ENCODE measurements at places on chromosomes 13 and 19.
A peak's percentile ranks its signal among the peaks of the same experiment; 100 is the strongest.

DNA sequence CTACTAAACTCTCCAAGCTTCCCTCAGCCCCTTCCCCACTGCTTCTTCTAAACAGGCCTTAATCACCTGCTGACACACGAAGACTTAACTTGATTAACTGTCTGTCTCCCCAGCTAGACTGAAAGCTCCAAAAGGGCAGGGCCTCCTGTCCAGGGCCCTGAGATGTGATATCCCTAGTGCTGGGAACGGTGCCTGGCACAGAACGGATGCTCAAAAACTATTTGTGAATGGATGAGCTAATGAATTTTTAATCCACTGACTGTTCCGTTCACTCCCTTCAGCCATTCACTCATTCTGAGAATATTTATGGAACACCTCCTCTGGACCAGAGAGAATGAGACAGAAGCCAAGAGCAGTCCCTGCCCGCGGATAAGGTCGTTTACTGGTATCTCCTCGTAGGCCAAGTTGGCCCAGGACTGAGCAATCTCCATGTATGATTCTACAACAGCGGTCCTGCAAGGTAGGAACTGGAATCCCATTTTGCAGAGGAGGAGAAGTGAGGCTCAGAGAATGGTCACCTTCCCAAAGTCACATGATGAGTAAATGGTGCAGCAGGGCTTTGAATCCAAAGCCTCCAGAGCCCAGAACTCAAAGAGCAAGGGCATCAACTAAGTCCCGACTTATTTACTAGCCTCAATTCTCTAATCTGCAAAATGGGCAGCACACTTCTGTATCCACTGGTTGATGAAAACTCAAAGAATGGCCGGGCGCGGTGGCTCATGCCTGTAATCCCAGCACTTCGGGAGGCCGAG, 3.4 kb downstream of the DMWD start:
- no peak overlapping the region for H3K4me3 ChIP-seq
- H3K4me1 ChIP-seq = no peaks in the 10 kb centered on the region
- H3K27ac ChIP-seq = no peak overlapping the region

GRCh38 chr19:27997069-27997468, 1215.9 kb downstream of the UQCRFS1 start:
- H3K4me3 ChIP-seq = no peak overlapping the region
- H3K36me3 ChIP-seq = no peaks in the 10 kb centered on the region
- H3K27ac ChIP-seq = no peak overlapping the region
- no peaks in the 10 kb centered on the region for H3K4me1 ChIP-seq
- H3K27me3 ChIP-seq = no peaks in the 10 kb centered on the region

DNA sequence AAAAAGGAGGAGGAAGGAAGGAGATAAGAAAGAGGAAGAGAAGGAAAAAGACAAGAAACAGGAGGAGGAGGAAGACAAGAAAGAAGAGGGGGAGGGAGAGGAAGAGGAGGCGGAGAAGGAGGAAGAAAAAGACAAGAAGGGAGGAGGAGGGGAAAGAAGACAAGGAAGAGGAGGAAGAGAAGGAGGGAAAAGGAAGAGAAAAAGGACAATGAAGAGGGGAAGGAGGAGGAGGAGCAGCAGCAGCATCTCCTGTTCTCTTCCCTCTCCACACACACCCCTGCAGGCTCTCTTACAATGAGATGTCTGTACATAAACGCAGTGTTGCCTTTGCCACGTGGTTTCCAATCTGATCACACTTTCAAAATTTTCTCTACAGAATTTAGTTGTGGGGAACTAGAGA, 66.6 kb downstream of the RUBCNL start:
- H3K27ac ChIP-seq = no peak overlapping the region
- no peaks in the 10 kb centered on the region for H3K36me3 ChIP-seq
- DNase-seq = no peak
- no peak overlapping the region for H3K4me3 ChIP-seq

GRCh38 chr19:17543986-17544385, 11.5 kb upstream of the COLGALT1 start:
- no peaks in the 10 kb centered on the region for H3K27me3 ChIP-seq
- no peak for DNase-seq
- H3K4me1 ChIP-seq = peaks cover 5% of the 10 kb centered on the region
- H3K27ac ChIP-seq = no peak overlapping the region
- H3K4me3 ChIP-seq = no peak overlapping the region
- no peaks in the 10 kb centered on the region for H3K36me3 ChIP-seq

DNA sequence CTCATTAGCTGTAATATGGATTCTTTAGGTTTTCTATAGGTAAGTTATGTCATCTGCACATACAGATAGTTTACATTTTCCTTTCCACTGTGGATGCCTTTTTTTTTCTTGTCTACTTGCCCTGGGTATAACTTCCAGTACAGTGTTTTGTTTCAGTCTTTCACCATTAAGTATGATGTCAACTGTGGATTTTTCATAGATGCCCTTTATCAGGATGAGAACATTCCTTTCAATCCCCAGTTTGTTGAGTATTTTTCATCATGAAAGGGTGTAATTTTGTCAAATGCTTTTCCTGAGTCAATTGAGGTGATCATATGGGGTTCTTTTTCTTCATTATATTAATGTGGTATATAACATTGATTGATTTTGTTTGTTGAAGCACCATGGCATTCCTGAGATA, 43.6 kb upstream of the SACS start:
- no peak overlapping the region for H3K4me3 ChIP-seq
- H3K27ac ChIP-seq = no peak overlapping the region
- no peaks in the 10 kb centered on the region for H3K27me3 ChIP-seq
- no peaks in the 10 kb centered on the region for H3K4me1 ChIP-seq

- H3K4me3 ChIP-seq = no peak overlapping the region
- H3K27ac ChIP-seq = no peak overlapping the region
- no peaks in the 10 kb centered on the region for H3K27me3 ChIP-seq
These were observed 17.1 kb downstream of the UCHL3 start for GRCh38 chr13:75566658-75567057.

DNA sequence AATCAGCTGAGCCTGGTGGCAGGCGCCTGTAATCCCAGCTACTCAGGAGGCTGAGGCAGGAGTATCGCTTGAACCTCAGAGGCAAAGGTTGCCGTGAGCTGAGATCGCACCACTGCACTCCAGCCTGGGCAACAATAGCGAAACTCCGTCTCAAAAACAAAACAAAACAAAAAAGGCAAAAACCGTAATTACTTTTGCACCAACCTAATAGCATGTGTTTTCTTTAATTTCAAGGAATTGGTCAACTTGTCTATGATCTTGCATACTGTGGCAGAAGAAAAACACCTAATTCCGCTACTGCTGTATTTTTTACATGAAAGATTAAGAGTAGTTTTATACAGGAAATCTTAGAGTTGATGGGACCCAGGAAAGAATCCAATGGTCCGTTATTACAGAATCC, 241.2 kb downstream of the COL4A1 start:
- H3K36me3 ChIP-seq = no peaks in the 10 kb centered on the region
- no peaks in the 10 kb centered on the region for H3K27me3 ChIP-seq
- no peak overlapping the region for H3K4me3 ChIP-seq
- H3K4me1 ChIP-seq = peaks cover 29% of the 10 kb centered on the region

GRCh38 chr13:103607995-103608394, 541.8 kb upstream of the SLC10A2 start:
- no peaks in the 10 kb centered on the region for H3K4me1 ChIP-seq
- H3K36me3 ChIP-seq = no peaks in the 10 kb centered on the region
- H3K4me3 ChIP-seq = no peak overlapping the region

GRCh38 chr13:25744178-25744577, 307.6 kb downstream of the SHISA2 start:
- no peak for DNase-seq
- H3K27ac ChIP-seq = no peak overlapping the region
- peaks cover under 1% of the 10 kb centered on the region for H3K4me1 ChIP-seq
- H3K4me3 ChIP-seq = no peak overlapping the region
- no peaks in the 10 kb centered on the region for H3K27me3 ChIP-seq

DNA sequence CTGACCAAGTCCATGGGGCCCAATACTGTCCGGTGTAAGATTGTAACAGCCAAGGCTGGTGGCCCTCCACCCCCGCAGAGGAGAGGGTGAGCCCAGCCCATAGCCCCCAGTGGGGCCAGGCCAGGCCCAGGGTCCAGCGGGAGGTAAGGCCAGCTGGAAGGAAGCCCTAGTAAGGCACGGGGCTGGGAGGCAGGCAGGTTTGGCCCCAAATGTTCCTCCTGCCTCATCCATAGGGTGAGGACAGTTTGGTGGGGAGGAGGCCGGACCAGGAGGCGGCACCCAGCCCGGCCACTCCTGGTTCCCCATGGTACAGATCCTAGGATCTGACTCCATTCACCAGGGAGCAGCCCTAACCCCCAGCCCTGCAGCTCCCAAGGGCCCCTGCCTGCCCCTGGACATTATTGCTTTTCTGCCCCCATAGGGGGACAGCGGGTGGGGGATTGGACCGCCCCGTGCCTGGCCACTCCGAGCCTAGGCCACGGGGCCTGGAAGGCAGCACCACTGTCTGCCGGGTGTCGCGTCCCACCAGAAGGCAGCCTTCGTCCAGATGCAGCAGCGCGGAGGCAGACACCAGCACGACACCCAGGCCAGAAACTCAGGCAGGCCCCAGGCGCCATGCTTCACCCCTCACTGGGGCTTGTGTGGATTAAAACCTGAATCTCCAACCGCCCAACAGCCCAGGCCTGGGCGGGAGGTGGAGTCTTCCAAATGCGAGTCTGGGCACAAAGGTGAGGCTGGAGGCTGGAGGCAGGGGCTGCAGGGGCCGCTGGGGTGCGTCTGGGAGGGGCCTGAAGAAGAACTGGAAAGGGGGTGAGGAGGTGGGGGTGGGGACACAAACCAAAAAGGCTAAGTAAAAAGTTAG, 6.7 kb upstream of the CCNP start:
- no peak overlapping the region for H3K27ac ChIP-seq
- H3K27me3 ChIP-seq = no peaks in the 10 kb centered on the region
- H3K4me1 ChIP-seq = no peaks in the 10 kb centered on the region
- no peak for DNase-seq

- H3K4me3 ChIP-seq = no peak overlapping the region
- DNase-seq = no peak
- no peaks in the 10 kb centered on the region for H3K27me3 ChIP-seq
- H3K27ac ChIP-seq = peak overlapping the region; percentile 75
- H3K36me3 ChIP-seq = no peaks in the 10 kb centered on the region
- peaks cover 6% of the 10 kb centered on the region for H3K4me1 ChIP-seq
These were observed 366.9 kb downstream of the KLF12 start for GRCh38 chr13:73767191-73767741.

GRCh38 chr19:1671716-1672037, 19.3 kb upstream of the TCF3 start:
- H3K36me3 ChIP-seq = no peaks in the 10 kb centered on the region
- H3K4me1 ChIP-seq = no peaks in the 10 kb centered on the region
- no peak for DNase-seq
- no peak overlapping the region for H3K4me3 ChIP-seq

DNA sequence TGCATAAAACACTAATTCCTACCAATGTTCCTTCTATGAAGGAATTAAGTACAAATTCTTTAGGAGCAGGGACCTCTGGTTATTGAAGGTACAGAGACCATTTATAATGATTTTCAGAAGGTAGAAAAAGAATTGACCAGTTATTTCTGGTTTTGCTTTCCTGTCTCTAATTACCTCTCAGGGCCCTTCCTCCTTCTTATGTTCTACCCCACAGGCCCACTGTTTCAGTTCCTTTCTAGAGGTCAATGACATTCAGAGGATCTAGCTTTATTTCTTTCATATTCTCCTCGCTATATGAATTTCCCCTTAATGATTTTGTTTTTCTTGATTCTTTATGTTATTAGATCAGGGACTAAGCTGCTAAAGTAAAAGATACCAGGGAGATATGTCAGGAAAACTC, 345.0 kb upstream of the SPRY2 start:
- H3K36me3 ChIP-seq = no peaks in the 10 kb centered on the region
- H3K4me3 ChIP-seq = no peak overlapping the region
- no peaks in the 10 kb centered on the region for H3K4me1 ChIP-seq
- no peak for DNase-seq
- H3K27ac ChIP-seq = no peak overlapping the region

- no peak overlapping the region for H3K4me3 ChIP-seq
- H3K36me3 ChIP-seq = no peaks in the 10 kb centered on the region
- no peak for DNase-seq
- no peaks in the 10 kb centered on the region for H3K4me1 ChIP-seq
- H3K27ac ChIP-seq = no peak overlapping the region
- H3K27me3 ChIP-seq = no peaks in the 10 kb centered on the region
These were observed 1490.3 kb downstream of the UQCRFS1 start for GRCh38 chr19:27722625-27723024.

DNA sequence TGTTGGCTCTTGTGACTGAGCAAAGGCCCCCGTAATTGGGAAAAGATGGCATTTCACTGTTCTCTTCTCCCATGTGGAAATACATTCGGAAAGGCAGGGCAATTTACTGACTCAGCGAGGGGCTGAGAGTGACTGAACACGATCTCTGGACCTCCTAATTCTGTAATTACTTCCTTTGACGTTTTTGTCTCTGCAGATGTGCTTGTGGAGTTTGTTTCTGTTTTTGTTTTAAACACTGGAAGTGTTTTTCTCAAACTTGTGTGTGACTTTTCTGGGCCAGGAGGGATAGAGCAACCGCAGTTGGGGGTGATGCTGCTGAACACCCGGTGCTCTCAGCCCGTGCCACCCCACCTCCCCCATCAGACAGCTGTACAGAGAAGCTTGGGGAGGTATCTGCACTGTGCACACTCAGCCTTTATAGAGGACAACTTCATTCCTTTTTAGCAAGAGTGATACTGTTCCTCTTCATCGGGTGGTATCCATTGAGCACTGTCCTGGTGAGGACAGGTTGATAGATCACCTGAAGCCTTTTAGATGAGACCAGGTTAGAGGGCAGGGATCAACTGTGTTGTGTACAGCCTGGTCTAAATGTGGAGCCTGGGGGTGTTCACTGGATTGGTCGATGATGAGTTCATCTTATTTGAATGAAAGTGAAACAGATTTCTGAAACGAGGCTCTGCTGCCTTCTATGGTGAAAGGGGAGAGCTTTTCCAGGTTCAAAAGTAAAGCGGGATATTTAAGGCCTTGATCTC, 117.4 kb downstream of the ESD start:
- H3K27me3 ChIP-seq = no peaks in the 10 kb centered on the region
- peak overlapping the region; percentile 86 for H3K27ac ChIP-seq
- peak overlapping the region; percentile 12 for H3K4me3 ChIP-seq
- H3K36me3 ChIP-seq = no peaks in the 10 kb centered on the region

DNA sequence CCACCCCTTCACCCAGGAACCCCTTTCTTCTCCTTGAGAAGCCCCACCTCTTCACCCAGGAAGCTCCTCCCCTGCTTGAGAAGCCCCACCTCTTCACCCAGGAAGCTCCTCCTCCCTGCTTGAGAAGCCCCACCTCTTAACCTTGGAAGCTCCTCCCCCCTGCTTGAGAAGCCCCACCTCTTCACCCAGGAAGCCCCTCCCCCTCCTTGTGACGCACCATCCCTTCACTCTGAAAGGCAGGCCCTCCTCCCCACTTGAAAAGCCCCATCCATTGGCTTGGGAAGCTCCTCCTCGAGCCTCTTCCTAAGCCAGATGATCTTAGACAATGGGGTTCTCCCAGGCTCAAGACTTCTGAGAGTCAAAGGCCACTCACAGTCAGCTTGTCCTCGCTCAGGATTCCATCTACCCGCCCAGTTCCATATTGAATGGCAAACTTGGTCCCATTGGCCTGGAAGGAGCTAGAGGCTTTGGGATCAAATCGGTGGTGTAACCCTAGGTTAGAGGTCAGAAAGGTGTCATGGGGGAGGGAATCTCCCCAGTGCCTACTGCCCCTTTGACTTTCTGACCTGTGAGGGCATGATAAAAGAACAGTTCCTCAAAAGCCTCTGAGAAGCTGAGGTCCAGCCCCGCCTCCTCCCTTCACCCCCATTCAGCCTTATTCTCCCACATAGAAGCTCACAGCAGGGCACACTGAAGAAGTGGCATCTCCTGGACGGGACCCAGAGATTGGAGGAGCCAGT, 4.0 kb downstream of the NAPSA start:
- DNase-seq = peak; percentile 23
- H3K4me1 ChIP-seq = no peaks in the 10 kb centered on the region
- no peak overlapping the region for H3K27ac ChIP-seq
- H3K4me3 ChIP-seq = no peak overlapping the region
- H3K36me3 ChIP-seq = no peaks in the 10 kb centered on the region
- H3K27me3 ChIP-seq = no peaks in the 10 kb centered on the region

- no peak overlapping the region for H3K27ac ChIP-seq
- no peaks in the 10 kb centered on the region for H3K4me1 ChIP-seq
- no peaks in the 10 kb centered on the region for H3K36me3 ChIP-seq
- no peaks in the 10 kb centered on the region for H3K27me3 ChIP-seq
These were observed 45.5 kb downstream of the EFNB2 start for GRCh38 chr13:106489849-106490568.

All from right lobe of liver (tissue), 6 donors.